ENCODE measurements at places on chromosomes 2 and 18.
A peak's percentile ranks its signal among the peaks of the same experiment; 100 is the strongest.

- DNase-seq: no peak
Measured at GRCh38 chr2:98669675-98670074, 61.3 kb downstream of the MGAT4A start.

GRCh38 chr2:37865640-37866039, 59.4 kb upstream of the RMDN2 start:
- no peak for DNase-seq

GRCh38 chr2:128272601-128273468, 45.8 kb downstream of the HS6ST1 start:
- no peak for DNase-seq

DNA sequence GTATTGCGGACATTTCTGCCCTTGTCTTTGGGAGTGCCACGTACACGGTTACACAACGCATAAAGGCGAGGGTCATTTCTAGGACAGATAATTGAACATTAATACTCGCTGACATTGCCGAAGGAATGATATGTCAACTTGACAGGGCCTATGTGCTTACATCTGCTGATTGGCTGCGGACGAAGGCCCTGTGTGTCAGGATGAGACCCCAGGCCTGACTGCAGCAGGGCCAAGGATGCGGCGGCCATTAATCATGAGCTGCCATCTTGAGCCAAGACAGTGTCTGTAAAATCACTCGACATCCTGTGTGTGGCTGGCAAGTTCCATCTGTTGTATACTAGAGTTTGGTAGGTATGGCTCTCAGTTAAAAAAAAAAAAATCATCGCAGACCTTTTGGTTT, 96.6 kb downstream of the MEIS1 start:
- DNase-seq: no peak

DNA sequence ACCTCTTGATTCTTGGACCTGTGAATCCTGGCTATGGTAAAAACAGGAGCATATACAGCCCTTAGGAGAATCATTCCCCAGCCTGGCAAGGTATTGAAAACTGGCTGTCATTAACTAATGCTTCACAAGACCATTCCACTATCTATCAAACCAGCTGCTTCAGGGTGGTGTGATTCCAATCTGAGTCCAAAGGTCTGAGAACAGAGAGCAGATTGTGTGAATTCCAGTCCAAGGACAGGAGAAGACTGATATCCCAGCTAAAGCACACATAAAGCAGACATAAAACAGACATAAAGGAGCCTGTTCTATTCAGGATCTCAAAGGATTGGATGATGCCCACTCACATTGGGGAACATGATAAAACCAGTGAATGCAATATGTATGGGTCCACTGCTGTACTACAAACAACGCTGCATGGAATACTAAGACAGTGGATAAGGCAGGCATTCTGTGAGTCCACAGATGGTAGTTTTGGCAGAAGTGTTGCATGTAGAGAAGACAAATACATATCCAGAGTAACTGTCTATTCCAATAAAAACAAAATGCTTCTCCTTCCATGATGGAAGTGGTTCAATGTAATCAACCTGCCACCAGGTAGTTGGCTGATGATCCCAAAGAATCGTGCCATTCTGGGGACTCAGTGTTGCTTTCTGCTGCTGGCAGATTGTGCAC, 363.9 kb downstream of the KCNJ3 start:
- no peak for DNase-seq

- no peak for DNase-seq
Measured at GRCh38 chr2:16189836-16190160, 249.4 kb downstream of the MYCN start.

- DNase-seq: no peak
Measured at GRCh38 chr18:7133181-7133580, 15.6 kb upstream of the LAMA1 start.

GRCh38 chr2:223937535-223937934, 7.6 kb downstream of the WDFY1 start:
- DNase-seq: no peak

- no peak for DNase-seq
Measured at GRCh38 chr2:24919037-24919505, 966 bp downstream of the ADCY3 start.

DNA sequence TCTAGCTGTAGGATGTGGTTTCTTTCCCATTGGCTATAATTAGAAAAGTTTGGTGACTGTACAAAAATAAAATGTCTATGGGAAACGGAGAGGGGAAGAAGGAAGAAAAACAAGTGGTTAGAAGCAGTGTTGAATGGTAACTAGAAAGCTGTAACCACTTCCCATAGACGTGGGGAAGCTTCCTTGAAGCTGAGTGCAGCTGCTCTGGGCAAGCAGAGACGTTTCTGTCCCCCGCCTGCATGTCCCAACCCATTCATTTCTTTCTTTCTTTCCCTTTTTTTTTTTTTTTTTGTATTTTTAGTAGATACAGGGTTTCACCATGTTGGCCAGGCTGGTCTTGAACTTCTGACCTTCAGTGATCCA, 367.8 kb upstream of the HS6ST1 start:
- DNase-seq: no peak

DNA sequence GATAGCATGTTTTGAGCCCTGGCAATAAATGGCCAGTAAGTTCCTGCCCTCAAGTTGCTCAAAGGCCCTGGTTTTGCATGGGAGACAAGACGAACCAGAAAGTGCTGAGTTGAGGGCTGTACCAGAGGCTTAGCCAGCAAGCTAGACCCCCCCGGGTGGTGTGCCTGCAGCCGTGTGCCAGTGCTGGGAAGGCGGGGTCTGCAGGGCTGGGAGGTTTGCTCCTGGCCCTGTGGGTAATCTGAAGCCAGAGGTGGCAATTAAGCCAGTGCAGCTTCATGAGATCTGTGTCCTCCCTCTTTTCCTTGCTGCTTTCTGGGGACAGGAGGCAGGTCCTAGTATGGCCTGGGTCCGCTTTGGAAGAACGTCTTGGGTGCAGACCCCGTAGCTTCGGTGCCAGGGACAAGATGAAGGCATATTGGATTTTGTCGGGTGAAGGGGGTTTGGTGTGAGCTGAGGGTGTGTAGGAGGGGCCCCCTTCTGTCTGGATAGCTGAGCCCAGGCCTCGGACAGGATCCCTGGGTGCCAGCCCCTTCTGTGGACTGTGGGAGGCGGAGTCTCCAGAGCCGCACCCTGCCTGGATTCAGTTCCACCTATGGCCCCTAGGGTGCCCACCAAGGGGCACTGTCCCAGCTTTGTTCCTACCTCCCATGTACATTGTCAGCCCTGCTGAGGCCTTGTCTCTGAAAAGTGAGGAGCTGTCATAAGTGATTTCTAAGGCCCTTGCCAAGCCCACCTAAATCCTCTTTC, 15.6 kb downstream of the ATOH8 start:
- DNase-seq: no peak

- no peak for DNase-seq
Measured at GRCh38 chr2:19864381-19864780, 37.4 kb downstream of the TTC32 start.

- no peak for DNase-seq
Measured at GRCh38 chr2:9094117-9094516, 90.6 kb upstream of the MBOAT2 start.

GRCh38 chr18:8536922-8537321, 72.3 kb upstream of the RAB12 start:
- DNase-seq: no peak

- no peak for DNase-seq
Measured at GRCh38 chr2:150759531-150759930, 272.1 kb upstream of the RND3 start.

GRCh38 chr2:168470320-168471162, 14.5 kb downstream of the CERS6 start:
- no peak for DNase-seq

GRCh38 chr2:240711296-240711695, 19.6 kb downstream of the AQP12A start:
- DNase-seq: no peak

DNA sequence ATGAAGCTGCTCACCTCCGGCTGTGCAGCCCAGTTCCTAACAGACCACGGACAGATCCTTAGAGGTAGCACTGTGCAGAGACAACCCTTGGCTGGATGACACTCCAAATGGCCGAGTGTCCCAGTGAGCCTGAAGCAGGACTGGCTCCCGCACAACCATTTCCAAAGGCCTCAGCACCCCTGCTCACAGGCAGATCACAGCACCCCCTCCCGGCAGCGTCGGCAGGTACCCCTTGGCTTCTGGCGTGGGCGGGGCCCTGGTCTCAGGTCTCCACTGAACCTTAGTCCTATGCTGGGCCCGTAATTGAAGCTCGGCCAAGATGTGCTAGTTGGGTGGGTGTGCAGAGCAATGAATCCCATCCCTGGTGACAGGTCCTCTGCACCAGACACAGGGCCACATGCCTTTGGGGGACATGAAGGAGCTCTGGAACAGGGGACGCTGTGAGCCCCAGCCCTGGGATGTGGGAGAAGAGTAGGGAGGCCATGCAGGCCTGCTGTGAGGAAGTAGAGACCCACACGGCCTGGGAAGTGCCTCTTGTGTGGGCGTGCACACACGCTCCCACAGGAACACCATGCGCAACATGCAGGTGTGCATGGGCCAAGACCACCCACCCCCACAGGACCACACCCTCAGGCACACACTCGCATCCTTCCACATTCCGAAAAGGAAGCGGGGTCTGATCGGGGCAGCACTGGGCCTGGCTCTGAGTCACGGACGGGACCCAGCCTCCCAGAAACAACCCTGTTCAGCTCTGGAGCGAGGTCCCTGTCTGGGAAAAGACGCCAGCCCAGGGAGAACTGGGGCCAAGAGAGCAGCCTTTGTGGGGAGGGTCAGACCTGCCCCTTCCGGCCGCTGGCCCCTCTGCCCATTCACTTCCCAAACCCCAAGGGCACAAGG, 2.8 kb downstream of the DUSP2 start:
- no peak for DNase-seq

- peak; percentile 26 for DNase-seq
Measured at GRCh38 chr2:203498161-203498560, 36.9 kb downstream of the RAPH1 start.

- no peak for DNase-seq
Measured at GRCh38 chr2:236169741-236170589, 1.8 kb upstream of the GBX2 start.

DNA sequence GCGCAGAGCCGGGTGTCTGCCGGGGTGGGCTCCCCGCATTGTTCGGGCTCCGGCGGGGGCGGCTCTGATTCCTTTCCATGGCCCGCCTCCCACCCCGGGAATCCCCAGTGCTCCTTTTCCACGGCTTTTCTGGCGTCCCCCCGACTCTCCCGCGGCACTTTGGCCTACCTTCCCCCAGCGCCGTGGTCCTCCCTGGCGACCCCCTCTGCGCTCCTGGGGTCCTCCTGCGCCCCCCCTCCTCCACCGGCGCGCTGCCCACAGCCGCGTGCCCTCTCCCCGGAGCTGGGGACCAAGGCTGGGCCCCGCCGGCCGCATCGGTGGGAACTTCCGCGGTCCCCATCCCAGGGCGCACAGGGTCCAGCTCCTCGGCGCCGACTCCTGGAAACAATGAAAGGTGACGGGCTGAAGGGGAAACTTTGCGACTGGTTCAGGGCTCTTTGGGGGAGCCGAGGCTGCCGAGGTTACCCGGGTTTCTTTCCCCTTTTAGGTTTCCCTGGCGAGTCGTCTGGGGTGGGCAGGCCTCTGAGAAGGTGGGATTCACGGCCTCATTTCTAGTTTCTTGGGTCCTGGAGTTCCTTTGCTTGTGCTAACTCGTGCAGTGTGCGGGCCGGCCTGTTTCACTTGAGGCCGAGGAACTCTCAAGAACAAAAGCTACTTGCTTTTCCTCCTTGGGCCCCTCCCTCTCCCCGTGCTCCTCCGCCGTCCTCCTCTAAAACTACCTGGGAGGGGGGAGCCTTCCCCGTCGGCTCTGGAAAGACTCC, 2.2 kb downstream of the TGIF1 start:
- DNase-seq: no peak

DNA sequence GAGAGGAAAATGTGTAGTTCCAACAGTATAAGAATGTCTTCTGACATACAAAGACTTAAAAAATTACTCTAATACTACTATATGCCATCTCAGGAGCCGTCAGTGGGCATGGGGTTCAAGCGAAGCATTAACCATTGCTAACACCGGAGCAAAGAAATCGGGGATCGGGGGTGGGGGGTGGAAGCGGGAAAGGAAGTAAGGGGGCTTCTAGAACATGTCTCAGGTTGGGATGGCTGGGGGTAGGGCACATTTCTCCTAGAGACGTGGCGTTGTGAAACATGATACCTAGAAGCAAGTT, 702 bp downstream of the LMAN1 start:
- peak; percentile 47 for DNase-seq

- DNase-seq: no peak
Measured at GRCh38 chr2:102015399-102015798, 23.6 kb downstream of the IL1R2 start.

DNA sequence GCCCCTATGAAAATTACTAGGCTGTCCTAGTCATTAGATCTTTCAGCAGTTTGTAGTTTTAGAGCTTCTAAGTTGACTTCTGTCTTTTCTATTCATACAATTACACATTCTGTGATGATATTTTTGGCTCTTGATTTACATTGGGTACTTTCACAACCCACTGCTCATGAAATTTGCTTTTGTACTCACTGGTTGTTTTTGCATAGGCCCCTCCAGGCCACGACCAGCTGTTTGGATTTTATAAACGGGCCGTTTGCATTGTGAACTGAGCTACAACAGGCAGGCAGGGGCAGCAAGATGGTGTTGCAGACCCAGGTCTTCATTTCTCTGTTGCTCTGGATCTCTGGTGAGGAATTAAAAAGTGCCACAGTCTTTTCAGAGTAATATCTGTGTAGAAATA, 193.8 kb downstream of the RPIA start:
- DNase-seq: no peak

GRCh38 chr2:59691518-59692190, 861.8 kb downstream of the BCL11A start:
- no peak for DNase-seq

DNA sequence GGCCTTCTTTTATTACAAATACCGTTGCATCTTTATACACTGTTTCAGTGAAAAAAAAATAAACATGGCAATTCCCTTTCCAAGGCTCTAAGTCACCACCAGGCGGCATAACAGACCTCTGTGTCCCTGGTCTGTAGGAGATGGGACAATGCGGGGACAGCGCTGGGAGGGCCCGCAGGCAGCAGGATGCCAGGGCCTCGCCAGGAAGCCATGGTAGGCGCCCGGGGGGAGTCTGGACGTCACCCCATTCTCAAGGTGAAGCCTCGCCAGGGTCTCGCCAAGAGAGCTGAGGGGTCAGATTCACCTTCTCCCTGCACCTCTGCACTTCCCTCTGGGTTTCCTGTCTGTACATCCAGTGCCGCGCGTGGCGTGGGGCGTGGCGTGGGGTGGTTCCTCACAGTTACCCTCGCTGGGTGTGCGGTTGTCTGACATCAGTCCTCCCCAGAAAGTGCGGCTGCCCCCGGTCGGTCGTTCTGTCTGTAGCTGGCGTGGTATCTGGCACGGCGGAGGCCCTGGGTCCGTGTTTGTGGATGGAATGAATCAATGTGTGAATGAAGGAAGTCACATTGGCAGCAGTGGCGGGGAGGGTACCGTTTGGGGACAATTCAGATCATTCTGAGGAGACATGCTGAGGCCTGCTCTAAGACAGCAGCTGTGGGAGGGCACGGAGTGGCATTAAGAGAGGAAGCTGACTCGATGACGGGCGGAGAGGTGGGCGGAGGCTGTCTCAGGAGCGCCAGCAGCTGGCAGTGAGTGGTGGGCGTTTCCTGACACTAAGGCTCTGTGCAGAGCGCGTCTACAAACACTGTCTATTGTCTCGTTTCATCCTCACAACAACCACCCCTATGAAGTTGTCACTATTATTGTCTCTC, 46.0 kb downstream of the LRRFIP1 start:
- no peak for DNase-seq

Measured in AG04450 (cell line).